ENCODE measurements at places on chromosomes 12 and 14.

- DNase-seq, result no peak
Measured at GRCh38 chr14:93532541-93532940, 101.8 kb downstream of the UNC79 start.

DNA sequence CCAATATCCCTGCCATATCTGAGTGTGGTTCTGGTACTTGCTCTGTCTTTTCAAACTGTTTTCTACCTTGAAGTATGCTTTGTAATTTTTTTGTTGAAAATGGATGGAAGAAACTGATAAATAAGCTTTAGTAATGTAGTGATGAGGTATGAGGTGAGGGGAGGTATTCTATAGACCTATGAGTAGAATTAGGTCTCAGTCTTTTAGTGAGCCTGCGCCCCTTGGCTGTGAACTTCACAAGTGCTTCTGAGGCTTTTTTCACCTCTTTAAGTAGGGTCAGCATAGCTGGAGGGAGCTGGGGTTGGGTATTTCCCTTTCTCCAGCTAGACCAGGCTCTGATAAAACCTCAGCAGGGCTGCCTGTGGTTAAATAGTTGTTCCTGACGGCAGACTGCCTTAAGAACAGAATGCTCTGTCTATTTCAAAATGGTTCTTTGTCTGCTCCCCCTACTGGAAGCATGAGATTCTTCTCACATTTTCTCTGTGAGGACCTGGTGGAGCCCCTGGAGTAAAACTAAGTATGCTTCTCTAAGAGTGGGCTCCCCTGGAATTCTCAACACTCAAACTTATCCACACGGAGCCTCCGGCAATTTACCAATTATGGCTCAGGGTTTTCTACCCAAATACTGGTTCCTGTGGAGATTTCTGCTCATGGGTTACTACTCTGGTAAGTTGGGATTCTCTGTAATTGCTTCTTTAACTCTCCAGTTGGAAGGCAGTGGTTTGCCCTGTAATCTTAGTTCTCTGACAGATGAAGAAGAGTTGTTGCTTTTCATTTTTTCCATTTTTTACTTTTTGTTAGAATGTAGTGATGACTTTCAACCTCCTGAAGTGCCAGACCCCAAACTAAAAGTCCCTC is 13.1 kb downstream of the KRT5 start:
- DNase-seq, result no peak

- DNase-seq, result no peak
Measured at GRCh38 chr12:121812921-121813896, 9.4 kb downstream of the SETD1B start.

DNA sequence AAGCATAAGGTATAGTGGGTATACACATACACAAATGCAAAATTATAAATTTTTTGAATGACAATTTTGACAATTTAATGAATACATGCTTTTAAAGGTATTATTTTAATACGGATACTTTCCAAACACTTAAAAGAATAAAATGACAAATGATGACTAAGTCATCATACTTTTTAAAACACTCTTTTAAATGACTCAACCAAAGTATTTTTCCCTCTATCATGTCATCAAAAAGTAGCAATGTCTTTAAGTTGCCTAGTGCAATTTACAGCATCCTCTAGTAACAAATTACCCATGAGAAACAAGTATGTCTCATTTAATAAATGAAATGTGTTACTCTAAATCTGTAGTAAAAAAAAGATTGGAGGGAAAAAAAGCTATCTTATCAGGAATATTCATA is 73.3 kb downstream of the RPS6KA5 start:
- DNase-seq, result no peak

- no peak for DNase-seq
Measured at GRCh38 chr14:57957441-57957840, 91.5 kb upstream of the SLC35F4 start.

Data from CD4-positive, alpha-beta T cell treated with Interleukin-6 at 100 ng/mL for 8 hours (primary cell).